ENCODE measurements at places on chromosomes 6 and 20.

- DNase-seq = no peak
Observed at GRCh38 chr6:94570581-94570980, 1006.8 kb upstream of the MANEA start.

DNA sequence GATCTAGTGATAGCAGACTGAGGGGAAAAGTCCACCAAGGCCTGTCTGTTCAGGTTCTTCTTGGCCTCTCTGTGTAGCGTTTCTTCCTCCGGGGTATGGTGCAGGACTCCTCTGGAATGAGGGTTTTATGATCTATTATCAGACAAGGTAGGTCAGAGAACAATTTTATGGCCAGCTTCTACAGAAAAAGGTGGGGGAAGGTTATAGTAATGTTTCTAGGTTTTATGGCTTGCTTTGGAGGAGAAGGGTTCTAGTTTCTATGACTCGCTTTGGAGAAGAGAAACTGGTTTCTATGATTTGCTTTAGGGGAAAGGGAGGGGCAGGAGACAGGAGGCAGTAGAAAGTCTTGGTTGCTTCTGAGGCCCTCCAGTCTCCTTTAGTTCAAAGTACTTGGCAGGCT is 144.8 kb upstream of the LAMA2 start:
- DNase-seq = no peak

GRCh38 chr20:25177890-25178321 is 17.6 kb upstream of the ENTPD6 start:
- DNase-seq = no peak

- DNase-seq = peak; percentile 84
Observed at GRCh38 chr20:49812507-49813304, at the start of gene SLC9A8. Gene SLC9A8, plus strand, starts transcription at chr20:49812828. Its CDS starts 95 bp downstream, at chr20:49812923.

GRCh38 chr20:21104921-21105320 is 1.2 kb downstream of the LINC00237 start:
- DNase-seq = no peak

GRCh38 chr20:49186535-49187329 is 1.4 kb downstream of the STAU1 start:
- DNase-seq = no peak

- no peak for DNase-seq
Observed at GRCh38 chr20:1651268-1652058, 6.1 kb downstream of the SIRPG start.

- no peak for DNase-seq
Observed at GRCh38 chr6:87200469-87201175, 45.3 kb downstream of the ZNF292 start.

GRCh38 chr6:112883095-112883494 is 536.0 kb downstream of the RFPL4B start:
- no peak for DNase-seq

DNA sequence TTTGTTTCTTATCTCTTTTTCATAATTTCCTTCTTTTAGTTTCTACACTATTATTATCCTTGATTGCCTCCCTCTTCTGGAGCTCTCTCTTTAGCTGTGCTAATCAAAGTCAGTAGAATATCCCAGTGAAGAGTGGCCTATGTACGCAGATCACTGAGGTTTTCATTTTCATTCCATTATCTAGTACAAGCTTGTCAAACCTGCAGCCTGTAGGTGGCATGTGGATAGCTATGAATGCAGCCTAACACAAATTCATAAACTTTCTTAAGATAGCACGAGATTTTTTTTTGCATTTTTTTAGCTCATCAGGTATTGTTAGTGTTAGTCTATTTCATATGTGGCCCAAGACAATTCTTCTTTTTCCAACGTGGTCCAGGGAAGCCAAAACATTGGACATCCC is 825.7 kb upstream of the MAP3K7 start:
- DNase-seq = no peak
